Right ventricle myocardium inferior (tissue), 1 donor: ENCODE measurements at places on chromosomes 2 and 18.

DNA sequence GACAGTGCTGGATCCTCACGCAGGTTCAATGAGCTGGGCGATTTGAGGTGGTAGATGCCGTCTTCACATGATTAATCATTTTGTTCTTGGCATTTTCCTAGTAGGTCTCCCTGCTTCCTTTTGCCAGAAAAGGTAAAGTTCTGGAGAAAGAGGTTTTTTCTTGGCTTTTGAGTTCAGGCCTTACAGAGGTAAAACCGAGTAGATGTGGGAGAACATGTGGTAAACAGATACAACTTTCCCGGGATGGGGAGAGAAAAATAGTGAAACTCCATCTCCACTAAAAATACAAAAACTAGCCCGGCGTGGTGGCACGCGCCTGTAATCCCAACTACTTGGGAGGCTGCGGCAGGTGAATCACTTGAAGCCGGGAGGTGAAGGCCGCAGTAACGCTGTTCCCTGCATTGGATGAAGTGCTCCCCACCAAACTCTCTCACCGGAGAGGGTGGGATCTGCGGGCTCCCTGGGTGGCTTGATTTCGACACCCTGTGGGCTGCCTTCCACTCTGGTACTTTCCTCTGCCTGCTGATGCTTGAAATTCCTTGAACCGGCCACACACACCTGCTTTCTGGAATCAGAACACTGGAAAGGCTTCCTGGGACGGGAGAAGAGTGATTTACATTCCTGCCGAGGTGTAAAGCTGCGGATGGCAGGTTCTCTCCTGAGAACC lies 88.8 kb downstream of the ACTR3 start:
- DNase-seq, result no peak

- no peak for DNase-seq
Measured at GRCh38 chr18:12239431-12239830, 14.7 kb upstream of the CIDEA start.

GRCh38 chr18:75264926-75265597 lies 54.5 kb downstream of the TSHZ1 start:
- no peak for DNase-seq

DNA sequence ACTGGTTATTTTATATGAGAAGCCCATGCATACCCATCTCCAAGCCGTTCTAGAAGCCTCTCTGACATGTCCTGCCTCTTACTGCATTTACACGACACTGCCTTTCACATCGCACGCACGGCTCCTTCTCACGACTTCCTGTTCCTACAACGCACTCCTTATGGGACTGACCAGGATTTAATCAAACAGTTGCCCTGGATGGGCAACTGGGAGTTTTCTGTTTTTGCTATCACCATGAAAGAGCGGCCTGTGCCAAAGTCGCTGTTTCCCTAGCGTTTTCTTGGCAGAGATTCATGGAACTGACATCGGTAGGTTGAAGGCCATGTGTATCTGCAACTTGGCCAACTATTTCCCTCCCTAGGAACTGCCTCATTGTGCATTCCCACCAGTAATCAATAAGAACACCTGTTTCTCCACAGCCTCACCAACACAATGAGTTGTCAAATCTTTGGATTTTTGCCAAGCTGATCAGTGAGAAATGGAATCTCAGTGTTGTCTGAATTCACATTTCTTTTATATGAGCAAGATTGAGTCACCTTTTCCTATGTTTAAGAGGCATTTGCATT lies 97.2 kb upstream of the OTOS start:
- no peak for DNase-seq

GRCh38 chr18:24268784-24269550 lies 128.7 kb downstream of the OSBPL1A start:
- no peak for DNase-seq

- no peak for DNase-seq
Measured at GRCh38 chr18:63205791-63206252, 113.7 kb downstream of the BCL2 start.

DNA sequence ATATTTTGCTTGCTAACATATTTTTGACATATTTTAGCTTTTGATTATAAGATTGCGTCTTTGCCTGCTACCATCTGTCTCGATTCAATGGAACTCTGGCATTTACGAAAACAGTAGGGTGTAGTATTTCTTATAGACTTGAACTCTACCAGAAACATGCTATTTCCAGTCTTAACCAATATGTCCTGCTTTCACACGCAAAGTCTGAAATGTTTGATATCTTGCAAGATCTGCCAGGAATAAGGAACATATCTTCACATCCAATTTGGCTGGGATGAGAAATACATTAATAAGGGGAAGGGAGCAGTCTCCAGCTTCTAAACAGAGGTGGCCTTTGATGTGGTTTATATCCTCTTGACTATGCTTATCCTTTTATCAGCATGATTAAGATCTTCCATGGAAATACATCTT lies 299.4 kb downstream of the ZNF521 start:
- no peak for DNase-seq

GRCh38 chr18:71223486-71223885 lies 934.6 kb downstream of the SOCS6 start:
- DNase-seq, result no peak

DNA sequence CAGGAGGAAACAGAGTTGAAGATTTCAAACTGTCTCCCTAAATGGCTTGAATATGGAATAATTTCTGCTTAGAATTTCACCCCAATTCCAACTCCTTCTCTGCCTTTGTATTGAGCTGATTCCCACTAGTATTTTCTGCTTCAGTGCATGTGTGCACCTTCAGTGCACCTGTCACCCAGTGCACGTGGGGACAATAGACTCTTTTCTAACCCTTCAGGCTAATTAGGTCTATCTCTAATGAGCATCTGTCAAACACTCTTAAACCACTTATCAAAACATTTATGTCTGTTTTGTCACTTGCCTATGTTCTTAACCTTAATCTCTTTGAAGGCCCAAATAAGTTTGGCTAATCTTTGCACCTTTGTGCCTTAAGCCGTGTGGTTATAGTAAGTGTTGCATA lies 232.0 kb upstream of the NETO1 start:
- DNase-seq, result no peak

GRCh38 chr2:42614838-42615237 lies 46.4 kb downstream of the MTA3 start:
- no peak for DNase-seq

GRCh38 chr2:25838152-25838756 lies 40.0 kb downstream of the ASXL2 start:
- DNase-seq, result no peak

DNA sequence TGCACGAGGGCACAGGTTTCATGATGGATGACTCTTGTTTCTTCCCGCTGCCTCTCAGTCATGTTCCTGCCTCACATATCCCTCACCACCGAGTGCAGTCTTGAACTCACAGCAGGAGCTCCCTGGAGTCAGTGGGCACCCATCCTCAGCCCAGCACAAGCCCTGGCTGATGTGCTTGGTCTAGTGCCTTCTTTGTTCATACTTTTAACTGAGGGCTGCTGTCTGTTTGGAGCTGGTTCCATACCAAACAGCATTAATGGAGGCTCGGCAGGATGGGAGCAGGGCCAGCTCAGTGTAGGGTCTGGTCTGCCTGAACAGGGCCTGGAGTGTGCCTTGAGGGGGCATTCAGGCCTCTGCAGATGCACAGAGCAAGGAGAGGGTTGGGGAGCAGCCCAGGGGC lies 54.5 kb upstream of the GLI2 start:
- DNase-seq, result no peak

DNA sequence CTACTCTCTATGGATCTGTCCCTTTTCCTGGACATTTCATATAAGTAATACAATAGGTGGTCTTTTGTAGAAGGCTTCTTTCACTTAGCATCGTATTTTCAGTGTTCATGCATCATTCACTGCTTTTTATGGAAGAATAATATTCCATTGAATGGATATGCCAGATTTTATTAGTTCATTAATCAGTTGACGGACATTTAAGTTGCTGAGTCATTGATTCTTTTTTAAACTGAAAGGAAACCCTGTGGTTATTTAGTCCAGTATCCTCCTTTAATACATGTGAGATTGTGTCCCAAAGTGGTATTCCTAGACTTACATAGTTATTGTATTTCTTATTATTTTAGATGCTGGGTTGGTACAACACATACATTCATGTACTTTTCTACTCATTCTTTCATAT lies 162.1 kb upstream of the UNC80 start:
- no peak for DNase-seq

DNA sequence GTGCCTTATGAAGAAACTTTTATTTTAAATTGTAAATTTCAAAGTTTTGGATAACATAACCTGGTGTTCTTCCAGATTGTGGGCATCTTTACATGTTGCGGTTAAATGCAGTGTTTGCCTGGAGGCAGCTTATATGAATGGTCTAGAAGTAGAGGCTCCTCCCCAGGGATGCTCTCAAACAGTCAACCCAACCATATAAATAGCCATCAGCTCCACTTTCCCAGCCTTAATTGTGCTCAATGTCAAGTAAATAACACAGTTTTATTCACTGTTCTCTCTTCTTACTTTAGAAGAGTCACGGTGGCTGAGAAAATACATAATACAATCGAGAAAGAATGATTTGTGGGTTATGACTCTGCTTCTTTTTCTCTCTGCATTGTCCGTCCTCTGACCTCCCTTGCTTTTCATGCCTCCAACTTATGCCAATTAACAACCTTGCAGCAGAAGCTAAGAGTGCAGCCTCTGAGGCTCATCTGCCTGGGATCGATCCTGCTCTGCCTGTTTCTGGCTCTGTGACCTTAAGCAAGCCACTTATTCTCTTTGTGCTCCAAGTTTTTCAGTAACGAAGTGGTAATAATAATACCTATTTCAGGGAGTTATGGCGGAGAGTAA lies 100.3 kb downstream of the DAW1 start:
- no peak for DNase-seq

GRCh38 chr2:216283038-216283900 lies 89.0 kb downstream of the MARCHF4 start:
- DNase-seq, result no peak

GRCh38 chr2:120552800-120553481 lies 182.7 kb upstream of the GLI2 start:
- peak; percentile 91 for DNase-seq

DNA sequence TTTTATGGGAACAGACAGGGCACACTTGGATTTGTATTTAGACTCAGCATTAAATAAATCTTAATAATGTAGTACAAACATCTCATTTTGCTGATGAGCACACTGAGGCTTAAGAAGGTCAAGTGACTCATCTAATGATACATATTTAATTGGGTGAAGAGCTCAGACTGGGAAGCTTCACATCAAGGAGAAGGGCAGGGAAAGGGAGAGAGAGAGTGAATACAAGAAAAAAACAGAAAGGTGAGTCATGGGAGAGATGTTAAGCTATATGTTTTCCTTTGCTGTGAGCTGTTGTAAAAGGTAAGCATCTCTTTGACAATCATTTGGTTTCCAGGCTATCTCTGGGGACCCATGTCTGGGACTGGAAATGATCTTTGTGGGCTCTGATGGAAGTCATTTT lies 277.8 kb downstream of the SETBP1 start:
- DNase-seq, result no peak
